ENCODE measurements at places on chromosomes 4 and X. TPM values are rescaled to one million over a fixed set of nuclear protein-coding genes. Genes with fewer than 3 reads are reported as not detected.

Gene OTUD6A
- not detected for total RNA-seq

Gene NALF2
- 0.48 TPM for total RNA-seq

Gene FTSJ1
- 163 TPM for total RNA-seq

Gene RAI2
- total RNA-seq = not detected

Gene TEX13C
- total RNA-seq = not detected

Gene SPATA4
- not detected for total RNA-seq

Gene PPEF1
- not detected for total RNA-seq
